ENCODE measurements at places on chromosomes 6 and 20. TPM values are rescaled to one million over a fixed set of nuclear protein-coding genes. Genes with fewer than 3 reads are reported as not detected.

GRCh38 chr6:39300739-39301138, 13.5 kb downstream of the KCNK17 start:
- no peak for DNase-seq

Gene OXT
- not detected for total RNA-seq

- no peak for DNase-seq
These were observed 71.5 kb downstream of the CNKSR3 start for GRCh38 chr6:154438882-154439415.

GRCh38 chr6:30100585-30101443, 12.1 kb downstream of the TRIM31 start:
- peak; percentile 71 for DNase-seq

Gene OR12D3
- not detected for total RNA-seq

DNA sequence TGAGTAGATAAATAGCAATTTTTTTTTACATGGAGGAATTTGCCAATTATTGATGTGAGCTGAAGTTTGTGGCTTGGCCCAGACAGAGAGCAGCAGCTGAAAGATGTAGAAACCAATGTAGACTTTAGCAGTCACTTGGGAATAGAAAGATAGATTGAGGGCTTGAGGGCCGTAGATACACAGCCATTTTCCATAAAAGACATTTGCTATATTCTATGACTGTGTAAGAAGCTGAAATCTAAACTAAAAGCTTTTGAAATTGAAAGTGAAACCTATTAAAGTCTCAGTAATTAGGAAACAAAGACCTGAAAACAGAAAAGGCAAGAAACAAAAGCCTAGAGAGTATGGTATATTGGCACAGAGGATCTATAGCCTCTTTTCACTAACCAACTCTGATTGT, 332.7 kb downstream of the CENPW start:
- no peak for DNase-seq

- DNase-seq = peak; percentile 43
These were observed 32.3 kb upstream of the PLCB4 start for GRCh38 chr20:9036593-9036992.

Gene TGM6
- total RNA-seq = not detected

- DNase-seq = peak; percentile 74
These were observed 973 bp upstream of the BRD2 start for GRCh38 chr6:32967151-32968091.

Gene SH3BGRL2
- 6.4 TPM for total RNA-seq

GRCh38 chr6:159312206-159312605, 143.0 kb downstream of the FNDC1 start:
- DNase-seq = no peak

DNA sequence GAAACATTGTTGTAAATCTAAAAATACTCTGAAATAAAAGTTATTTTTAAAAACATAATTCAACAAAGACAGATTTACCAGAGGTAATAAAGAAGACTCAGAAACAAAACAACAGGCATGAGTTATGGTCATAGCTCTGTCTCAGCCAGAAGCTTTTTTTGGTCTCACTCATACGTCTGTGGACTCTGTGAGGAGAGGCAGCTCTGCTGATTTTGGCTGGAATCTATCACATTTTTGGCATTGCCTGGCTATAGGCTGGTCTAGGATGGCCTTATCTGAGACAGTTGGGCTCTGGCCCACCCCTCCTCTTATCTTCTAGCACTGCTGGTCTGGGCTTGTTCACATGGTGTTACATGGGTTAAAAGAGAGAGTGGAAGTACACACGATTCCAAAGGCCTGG, 514.0 kb upstream of the BTBD3 start:
- DNase-seq = no peak

- peak; percentile 48 for DNase-seq
These were observed 1.9 kb downstream of the PPP1R18 start for GRCh38 chr6:30684386-30685156.

GRCh38 chr6:133594652-133595110, 294.2 kb upstream of the TCF21 start:
- peak; percentile 43 for DNase-seq

GRCh38 chr20:38116409-38117165, 48.5 kb downstream of the TGM2 start:
- DNase-seq = no peak

Gene GPR6
- total RNA-seq = not detected

Gene OTOR
- not detected for total RNA-seq

Gene BIRC7
- total RNA-seq = not detected

GRCh38 chr6:43734294-43734665, 35.7 kb upstream of the VEGFA start:
- DNase-seq = no peak

Gene MMP24
- 1.7 TPM for total RNA-seq

Gene CD109
- 24.0 TPM for total RNA-seq

DNA sequence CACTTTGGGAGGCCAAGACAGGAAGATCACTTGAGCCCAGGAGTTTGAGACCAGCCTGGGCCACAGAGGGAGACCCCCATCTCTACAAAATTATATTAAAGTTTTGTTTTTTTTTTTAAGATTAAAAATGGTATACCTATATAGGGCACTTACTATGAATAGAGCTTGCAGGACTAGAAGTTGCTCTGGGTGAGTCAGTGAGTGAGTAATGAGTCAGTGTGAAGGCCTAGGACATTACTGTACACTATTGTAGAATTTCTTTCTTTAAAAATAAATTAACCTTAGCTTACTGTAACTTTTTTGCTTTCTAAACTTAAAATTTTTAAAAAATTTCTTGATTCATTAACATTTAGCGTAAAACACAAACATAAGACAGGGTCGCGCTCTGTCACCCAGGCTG, 29.7 kb downstream of the STK35 start:
- peak; percentile 83 for DNase-seq

DNA sequence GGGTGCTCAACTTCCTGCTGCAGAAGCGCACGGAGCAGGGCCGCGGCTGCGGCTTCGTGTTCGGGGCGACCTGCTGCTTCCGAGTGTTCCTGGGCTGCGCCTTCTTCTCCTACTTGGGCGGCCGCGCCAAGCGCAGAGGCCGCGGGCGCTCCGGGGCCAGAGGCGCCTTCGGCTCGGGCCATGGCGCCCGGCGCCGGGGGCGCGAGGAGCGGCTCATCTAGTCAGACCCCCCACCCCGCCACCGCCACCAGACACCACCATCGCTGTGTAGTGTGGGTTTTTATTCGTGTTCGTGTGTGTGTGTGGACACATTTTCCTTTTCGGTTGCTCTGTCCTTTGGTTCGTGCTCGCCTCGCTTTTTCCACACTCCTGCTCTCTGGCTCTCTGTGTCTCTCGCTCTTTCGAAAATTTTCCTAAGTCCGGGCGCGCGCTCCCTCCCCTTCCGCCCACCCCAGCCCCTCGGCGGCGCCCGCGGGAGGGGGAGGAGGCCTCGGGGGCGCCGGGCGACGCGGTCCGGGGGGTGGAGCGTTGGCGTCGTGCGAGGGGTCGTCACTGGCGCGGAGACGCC, 38.1 kb downstream of the GNAS start:
- peak; percentile 76 for DNase-seq

DNA sequence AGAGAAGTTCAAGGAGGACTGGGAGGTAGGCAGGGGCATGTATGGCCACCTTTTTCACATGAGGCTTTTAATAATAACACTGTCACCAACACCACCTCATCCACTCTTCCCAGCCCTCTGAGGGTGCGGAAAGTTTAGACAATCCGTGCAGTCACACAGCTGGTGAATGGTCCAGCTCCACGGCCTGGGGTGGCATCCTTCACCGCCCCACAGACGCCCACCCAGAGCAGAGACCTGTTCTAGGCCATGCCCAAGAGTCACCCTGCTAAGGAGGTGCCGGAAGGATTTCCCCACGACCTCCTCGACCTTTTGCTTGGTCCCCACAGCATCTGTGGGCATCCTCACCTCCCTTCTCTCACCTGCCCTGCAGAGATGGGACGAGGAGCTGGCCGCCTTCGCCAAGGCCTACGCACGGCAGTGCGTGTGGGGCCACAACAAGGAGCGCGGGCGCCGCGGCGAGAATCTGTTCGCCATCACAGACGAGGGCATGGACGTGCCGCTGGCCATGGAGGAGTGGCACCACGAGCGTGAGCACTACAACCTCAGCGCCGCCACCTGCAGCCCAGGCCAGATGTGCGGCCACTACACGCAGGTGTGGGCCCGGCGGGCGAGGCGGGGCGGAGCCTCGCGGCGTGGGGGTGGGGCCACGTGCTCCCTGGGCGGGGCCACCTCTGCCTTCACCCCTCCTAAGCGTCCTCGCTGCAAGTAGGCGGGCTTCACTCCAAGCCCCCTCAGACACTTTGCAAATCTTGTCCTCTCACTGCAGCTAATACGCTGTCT, 4.4 kb downstream of the PI16 start:
- no peak for DNase-seq

- DNase-seq = no peak
These were observed 73.2 kb upstream of the CITED2 start for GRCh38 chr6:139447656-139447975.

Gene NDUFAF4
- total RNA-seq = 28.1 TPM

DNA sequence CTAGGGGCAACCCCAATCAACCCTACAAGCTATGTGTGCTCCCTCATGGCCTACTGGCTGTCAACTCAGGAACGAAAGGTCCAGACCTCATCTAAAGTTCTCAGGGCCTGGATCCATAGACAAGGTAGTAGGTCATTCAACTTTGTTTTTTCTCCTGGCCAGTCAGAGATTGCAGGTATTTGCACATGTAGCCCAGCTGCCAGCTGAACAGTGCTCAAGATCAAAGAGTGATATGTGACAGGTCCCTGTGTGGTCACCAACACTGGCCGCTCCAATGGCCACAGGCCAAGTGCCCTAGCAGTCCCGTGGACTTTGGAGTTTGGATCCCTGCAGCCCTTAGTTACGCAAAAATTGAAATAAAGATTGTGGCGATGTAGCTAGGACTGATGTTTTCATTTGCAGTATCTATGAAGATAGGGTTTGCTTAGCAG, 60.6 kb upstream of the ATXN1 start:
- no peak for DNase-seq

DNA sequence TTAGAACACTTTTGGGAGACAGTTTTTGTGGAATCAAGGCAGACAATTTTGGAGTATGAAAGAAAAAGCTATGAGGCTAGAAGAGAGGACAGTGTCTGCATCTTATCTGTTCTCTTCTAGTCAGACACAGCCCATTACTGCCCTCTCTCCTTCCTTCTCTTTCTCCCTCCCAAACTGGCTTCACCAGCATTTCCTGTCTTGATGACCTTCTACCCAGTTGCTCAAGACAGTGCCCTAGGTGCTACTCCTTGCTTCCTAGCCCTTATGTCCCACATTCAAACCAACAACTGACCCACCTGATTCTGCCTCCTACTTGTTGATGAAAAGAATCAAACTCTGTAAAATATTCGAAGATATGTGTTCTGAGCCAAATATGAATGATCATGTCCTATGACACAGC, 116.4 kb upstream of the RIPOR2 start:
- DNase-seq = peak; percentile 49

DNA sequence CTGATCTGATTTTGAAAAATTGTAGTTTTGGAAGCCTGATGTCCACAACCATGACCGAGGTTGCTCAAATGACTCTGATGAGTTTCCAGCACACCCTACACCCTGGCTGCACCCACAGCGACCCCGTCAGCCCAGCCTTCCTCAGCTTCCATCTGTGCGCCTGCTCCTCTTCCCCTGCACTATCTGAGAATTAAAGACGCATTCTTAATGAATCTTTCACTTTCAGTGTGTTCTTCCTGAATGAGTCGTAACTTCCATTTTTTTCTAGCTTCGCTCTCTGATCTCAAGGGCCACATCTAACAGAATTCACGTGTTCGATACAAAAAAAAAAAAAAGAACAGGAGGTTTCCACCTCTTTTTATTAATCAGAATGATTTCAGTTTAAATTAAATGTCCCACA, 21.3 kb upstream of the RREB1 start:
- DNase-seq = peak; percentile 51

Gene RAMACL
- total RNA-seq = 0.27 TPM

GRCh38 chr6:30964075-30964474, 19.4 kb upstream of the MUC21 start:
- DNase-seq = peak; percentile 50

Gene MYH7B
- total RNA-seq = 0.05 TPM
